HFFc6 (cell line): ENCODE measurements at places on chromosomes 11 and 22. TPM values are rescaled to one million over a fixed set of nuclear protein-coding genes. Genes with fewer than 3 reads are reported as not detected.
A peak's percentile ranks its signal among the peaks of the same experiment; 100 is the strongest.

GRCh38 chr22:40196628-40197360 is 19.1 kb downstream of the TNRC6B start:
- peaks cover 58% of the 10 kb centered on the region for H3K4me1 ChIP-seq
- peak; percentile 89 for DNase-seq
- peak overlapping the region; percentile 43 for H3K4me3 ChIP-seq
- H3K27ac ChIP-seq: peak overlapping the region; percentile 89

- DNase-seq: peak; percentile 91
- peaks cover 42% of the 10 kb centered on the region for H3K36me3 ChIP-seq
- H3K27ac ChIP-seq: peak overlapping the region; percentile 86
- peaks cover 11% of the 10 kb centered on the region for H3K27me3 ChIP-seq
These were observed 7.2 kb downstream of the AHNAK start for GRCh38 chr11:62539238-62539925.

- no peak overlapping the region for H3K27ac ChIP-seq
- no peaks in the 10 kb centered on the region; the same call in 1 of the 2 replicates for H3K36me3 ChIP-seq
- H3K4me1 ChIP-seq: no peaks in the 10 kb centered on the region
- no peak overlapping the region for H3K4me3 ChIP-seq
- no peaks in the 10 kb centered on the region; the same call in 1 of the 2 replicates for H3K27me3 ChIP-seq
These were observed 7.1 kb upstream of the VWA5A start for GRCh38 chr11:124108156-124108555.

DNA sequence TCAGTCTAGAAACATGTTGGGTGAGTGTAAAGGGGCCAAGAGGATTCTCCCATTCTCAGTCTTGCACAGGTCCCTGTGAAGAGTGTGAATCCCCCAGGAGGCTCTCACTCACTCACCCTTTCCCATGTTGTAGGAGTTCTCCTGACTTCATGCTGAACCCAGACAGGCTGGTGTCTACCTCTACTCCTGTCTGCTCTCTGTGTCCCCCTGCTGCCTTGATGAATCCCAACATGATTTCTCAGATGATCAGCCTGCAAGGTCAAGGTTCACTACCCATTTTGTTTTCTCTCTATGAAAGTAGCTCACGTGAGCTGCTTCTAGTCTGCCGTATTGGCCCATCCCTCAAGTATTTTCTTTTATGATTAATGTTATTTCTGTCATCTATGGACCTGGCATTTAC is 500.6 kb downstream of the ETS1 start:
- DNase-seq: no peak
- no peak overlapping the region for H3K27ac ChIP-seq
- H3K27me3 ChIP-seq: peaks cover 4% of the 10 kb centered on the region
- no peaks in the 10 kb centered on the region for H3K4me1 ChIP-seq
- no peak overlapping the region for H3K4me3 ChIP-seq

- H3K4me1 ChIP-seq: peaks cover 44% of the 10 kb centered on the region
- H3K27ac ChIP-seq: no peak overlapping the region; the same call in 1 of the 2 replicates
- H3K36me3 ChIP-seq: peaks cover 19% of the 10 kb centered on the region
- no peaks in the 10 kb centered on the region; the same call in 1 of the 2 replicates for H3K27me3 ChIP-seq
- DNase-seq: no peak
These were observed 136.6 kb downstream of the NAV2 start for GRCh38 chr11:19849107-19849789.

GRCh38 chr22:48896766-48897644 is 930.7 kb downstream of the BRD1 start:
- no peaks in the 10 kb centered on the region for H3K4me1 ChIP-seq
- no peak for DNase-seq
- H3K36me3 ChIP-seq: 0 out of 2 replicates have a peak, but pooled peaks cover 4% of the 10 kb centered on the region
- H3K4me3 ChIP-seq: no peak overlapping the region

DNA sequence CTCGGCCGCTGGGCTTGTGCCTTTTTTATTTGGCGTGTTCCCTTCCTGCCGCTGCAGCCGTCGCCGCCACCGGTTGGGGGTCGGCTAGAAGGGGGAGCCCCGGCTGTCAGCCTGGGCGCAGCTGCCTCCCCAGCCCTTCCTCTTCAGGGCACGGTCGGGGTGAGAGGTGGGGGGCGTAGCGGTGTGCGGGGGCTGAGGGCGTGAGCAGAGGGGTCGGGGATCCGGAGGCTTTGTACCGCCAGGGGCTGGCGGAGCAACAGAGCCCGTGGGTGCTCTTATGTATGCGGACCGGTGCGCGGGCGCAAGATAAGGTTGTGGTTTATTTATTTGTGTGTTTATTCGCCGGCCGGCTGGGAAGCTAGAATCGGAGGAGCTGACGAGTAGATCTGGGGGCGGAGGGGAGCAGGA is 477 bp downstream of the ZBTB16 start:
- H3K36me3 ChIP-seq: no peaks in the 10 kb centered on the region
- no peak overlapping the region for H3K27ac ChIP-seq
- 0 out of 2 replicates have a peak, but pooled peaks cover 4% of the 10 kb centered on the region for H3K4me1 ChIP-seq

DNA sequence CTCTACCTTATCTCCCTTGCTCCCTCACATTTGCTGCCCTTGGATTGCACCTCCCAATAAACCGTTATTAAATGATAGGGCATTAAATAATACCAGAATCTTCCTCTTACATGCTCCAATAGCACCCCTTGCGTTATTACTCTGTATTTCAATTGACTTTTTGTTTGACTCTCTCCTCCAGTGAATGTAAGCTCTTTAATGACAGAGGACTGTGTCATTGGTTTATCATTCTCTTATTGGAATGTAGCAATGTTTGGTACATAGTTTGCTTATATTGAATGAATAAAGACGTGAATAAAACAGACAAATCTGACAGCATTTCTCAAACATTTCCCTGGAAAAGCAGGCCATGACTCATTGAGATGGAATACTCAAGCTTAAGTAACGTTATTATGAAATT is 8.7 kb upstream of the MPEG1 start:
- peaks cover 7% of the 10 kb centered on the region for H3K27me3 ChIP-seq
- H3K4me1 ChIP-seq: peaks cover 51% of the 10 kb centered on the region
- H3K4me3 ChIP-seq: peak overlapping the region; percentile 48; the same call in 1 of the 2 replicates

DNA sequence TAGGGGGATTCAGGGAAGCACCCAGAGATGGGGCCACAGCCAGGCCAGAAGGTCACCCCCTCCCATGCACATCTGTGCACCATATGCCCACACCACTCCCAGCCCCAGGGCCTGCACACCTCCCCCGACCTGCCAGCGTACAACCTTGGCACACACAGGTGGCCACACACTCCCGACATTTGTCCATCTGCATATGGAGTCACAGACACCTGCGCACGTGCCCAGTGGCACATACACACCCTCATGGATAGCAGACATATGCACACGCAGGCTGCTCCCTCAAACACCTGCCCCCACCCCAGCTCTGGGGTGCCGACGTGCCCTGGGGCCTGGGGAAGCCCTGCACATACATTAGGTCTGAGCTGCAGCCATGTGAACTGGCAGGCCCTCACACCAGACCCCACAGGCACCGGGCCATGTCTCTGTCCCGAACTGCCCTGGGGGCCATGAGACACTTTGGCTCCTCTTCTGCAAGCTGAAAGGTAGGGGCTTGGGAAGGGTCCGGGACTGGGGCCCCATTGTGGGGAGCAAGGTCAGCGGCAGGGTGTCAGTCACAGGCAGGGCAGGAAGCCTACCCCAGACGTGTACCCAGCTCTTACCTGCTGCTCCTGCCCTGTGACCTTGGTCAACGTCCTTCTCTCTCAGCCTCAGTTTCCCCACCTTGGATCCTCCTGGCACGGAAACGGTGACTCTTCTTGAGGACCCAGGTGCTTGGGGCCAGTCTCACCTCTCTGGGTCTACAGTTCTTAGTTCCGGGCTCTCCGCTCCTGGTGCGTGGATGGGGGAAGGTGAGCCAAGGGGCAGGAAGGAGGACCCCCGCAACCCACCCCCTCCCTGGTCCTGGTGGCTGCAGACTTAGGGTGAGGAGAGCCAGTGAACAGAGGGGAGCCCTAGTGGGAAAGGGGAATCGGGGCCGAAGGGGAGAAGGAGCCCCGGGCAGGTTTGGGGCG is 579 bp upstream of the CABP7 start:
- DNase-seq: no peak
- peaks cover 34% of the 10 kb centered on the region for H3K27me3 ChIP-seq
- H3K36me3 ChIP-seq: no peaks in the 10 kb centered on the region
- H3K27ac ChIP-seq: no peak overlapping the region

- H3K36me3 ChIP-seq: no peaks in the 10 kb centered on the region
- peak; percentile 2 for DNase-seq
- peaks cover 3% of the 10 kb centered on the region for H3K27me3 ChIP-seq
- H3K27ac ChIP-seq: no peak overlapping the region
- H3K4me1 ChIP-seq: no peaks in the 10 kb centered on the region
These were observed 415.1 kb downstream of the SOX6 start for GRCh38 chr11:15941206-15941770.

DNA sequence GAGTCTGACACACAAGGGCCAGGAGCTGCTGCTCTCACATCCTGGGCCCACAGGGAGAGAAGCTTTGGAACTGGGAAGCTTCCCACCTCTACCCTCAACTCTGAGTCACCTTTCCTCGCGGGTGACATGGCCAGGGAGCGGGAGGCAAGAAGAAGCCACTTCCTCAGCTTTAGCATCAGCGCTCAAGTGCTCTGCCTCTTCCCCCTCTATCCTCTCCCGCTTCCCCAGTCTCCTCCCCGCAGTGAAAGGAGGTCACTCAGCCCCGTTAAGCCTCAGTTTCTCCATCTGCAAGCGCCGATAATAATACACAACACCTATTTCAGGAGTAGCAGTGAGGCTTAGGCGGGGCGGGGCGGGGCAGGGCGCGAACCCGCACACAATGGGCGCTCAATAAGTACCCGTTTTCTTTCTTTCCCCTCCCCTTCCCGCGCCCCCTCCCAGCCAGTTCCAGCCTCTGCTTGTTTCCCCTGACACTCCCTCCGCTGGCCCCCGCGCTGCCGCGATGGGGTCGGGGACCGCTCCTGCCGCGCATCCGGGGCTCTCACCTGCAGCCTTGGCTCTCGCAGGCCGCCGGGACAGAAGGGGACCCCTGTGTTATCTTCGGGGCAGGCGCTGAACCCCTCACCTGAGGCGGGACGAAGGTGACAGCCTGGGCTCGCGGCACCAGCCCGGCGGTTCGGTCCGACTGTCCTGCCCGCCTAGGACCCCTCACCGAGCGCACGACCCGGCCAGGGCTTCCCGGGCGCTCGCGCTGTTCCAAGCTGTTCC is 892 bp downstream of the GDPD5 start:
- H3K27me3 ChIP-seq: peaks cover 25% of the 10 kb centered on the region
- DNase-seq: no peak
- H3K36me3 ChIP-seq: no peaks in the 10 kb centered on the region

DNA sequence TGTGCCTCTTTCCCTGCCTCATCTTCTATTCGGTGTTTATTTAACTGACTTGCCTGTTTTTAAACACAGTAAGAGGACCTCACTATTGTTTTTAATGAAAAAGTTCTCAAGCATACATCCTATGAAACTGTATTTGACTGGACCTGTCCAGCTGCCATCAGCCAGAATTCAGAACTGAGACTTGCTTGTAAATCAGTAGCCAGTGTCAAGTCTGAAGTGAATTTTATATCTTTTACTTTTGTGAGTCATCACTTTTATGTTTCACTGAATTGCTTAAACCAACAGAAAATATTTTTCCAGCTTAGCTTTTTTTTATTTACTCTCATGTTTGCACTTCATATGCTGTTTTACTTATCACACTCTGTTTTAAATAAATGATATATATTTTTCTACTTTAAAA is 88.3 kb downstream of the LUZP2 start:
- DNase-seq: no peak
- no peaks in the 10 kb centered on the region for H3K36me3 ChIP-seq
- H3K27me3 ChIP-seq: no peaks in the 10 kb centered on the region
- H3K27ac ChIP-seq: no peak overlapping the region

DNA sequence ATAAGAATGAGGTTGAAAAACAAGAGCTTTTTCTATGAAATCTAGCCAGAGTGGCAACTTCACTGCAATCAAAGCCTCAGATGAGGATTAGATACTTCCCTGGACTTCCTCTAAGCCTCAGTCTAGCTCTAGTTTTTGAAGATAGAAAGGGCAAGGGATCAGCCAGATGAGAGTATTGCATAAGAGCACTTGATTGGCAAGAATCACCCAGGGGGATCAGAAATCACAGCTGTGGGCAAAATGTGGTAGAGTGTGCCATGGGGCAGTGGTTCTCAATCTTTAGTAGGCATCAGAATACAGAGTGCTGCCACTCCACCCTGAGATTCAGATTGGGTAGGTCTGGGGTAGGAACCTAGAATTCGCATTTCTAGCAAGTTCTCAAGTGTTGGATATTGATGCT is 82.4 kb downstream of the EXT2 start:
- DNase-seq: no peak
- peak overlapping the region; percentile 70 for H3K27ac ChIP-seq
- H3K4me1 ChIP-seq: peaks cover 28% of the 10 kb centered on the region
- no peak overlapping the region for H3K4me3 ChIP-seq

GRCh38 chr22:19663821-19664355 is 50.4 kb upstream of the SEPTIN5 start:
- H3K27ac ChIP-seq: no peak overlapping the region
- H3K27me3 ChIP-seq: peaks cover 34% of the 10 kb centered on the region
- no peak for DNase-seq

GRCh38 chr22:44765571-44766285 is 13.4 kb downstream of the ARHGAP8 start:
- H3K36me3 ChIP-seq: no peaks in the 10 kb centered on the region
- no peak overlapping the region for H3K4me3 ChIP-seq
- peaks cover 25% of the 10 kb centered on the region for H3K27me3 ChIP-seq
- H3K4me1 ChIP-seq: no peaks in the 10 kb centered on the region
- no peak overlapping the region for H3K27ac ChIP-seq

Gene OR10S1
- not detected in 3 replicates for total RNA-seq

Gene OR2D3
- total RNA-seq: not detected in 3 replicates

Gene MTMR2
- total RNA-seq: 43.9 and 49.4 TPM in 2 replicates

Gene ISX
- not detected in 3 replicates for total RNA-seq

Gene NPAS4
- total RNA-seq: 0.10 to 0.35 TPM (median 0.27 TPM) in 3 replicates

Gene CHST1
- total RNA-seq: 0.11 to 0.15 TPM (median 0.14 TPM) in 3 replicates

Gene MMP10
- total RNA-seq: 0.27 to 3.5 TPM (median 1.1 TPM) in 3 replicates

Gene UVRAG
- 10.3 to 13.9 TPM (median 12.9 TPM) in 3 replicates for total RNA-seq

Gene TMPRSS5
- total RNA-seq: not detected in 3 replicates

Gene CD3E
- not detected in 3 replicates for total RNA-seq
